ENCODE measurements at places on chromosomes 2 and 18.

DNA sequence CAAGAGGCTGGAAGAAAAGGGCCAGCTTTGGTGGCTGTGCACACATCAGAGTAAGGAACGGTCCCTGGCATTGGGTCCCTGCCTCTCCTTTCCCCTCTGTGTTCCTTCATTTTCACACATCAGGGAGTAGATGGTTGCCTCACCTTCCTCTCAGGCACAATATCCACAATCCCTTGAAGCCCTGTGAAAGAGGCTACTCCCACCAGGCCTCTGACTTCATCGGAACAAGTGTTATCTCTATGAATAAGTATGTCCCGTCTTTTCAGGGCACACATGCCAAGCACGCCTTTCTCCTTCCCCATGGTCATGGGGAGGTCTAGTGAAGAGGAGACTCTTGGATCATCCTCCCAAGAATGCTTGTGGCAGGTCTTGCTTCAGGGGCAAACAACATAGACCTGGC is 61.2 kb upstream of the LMAN1 start:
- DNase-seq = no peak

DNA sequence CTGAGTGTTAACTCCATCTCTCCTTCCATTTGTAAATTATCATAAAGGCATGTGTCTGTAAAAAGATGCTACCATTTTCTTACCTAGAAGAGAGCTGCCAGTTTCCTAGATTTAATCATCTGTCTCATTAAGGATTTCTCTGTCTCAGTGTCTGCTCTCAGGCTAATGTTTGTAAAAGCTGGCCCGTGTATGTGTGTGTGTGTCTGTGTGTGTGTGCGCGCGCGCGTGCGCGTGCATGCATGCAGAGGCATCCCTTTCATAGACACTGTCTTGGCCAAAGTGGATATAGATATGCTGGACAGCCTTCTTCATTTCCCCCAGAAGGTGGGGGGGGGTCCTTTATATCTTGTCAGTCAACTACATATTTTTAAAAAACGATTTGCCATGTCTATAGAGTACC is 18.9 kb downstream of the MGAT5 start:
- DNase-seq = no peak

- DNase-seq = no peak
These were observed 3.8 kb downstream of the GBX2 start for GRCh38 chr2:236164201-236164924.

DNA sequence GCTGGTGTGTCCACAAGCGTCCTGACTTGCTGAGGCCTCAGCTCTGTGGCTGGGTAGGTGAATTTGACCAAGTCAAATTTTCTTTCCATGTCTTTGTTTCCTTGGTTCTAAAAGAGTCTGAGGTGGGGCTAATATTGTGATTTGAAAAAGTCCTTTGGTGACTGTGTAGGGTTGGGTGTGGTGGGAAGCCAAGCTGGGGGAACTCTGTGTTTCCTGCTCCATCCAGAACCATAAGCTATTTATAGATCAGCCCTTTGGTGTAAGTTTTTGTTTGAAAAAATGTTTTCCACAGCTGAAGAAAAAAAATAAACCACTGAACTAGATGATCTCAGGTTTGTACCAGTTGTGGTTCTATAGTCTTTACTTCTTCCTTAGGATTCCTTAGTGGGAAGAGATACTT is 462.7 kb downstream of the TGIF1 start:
- no peak for DNase-seq

DNA sequence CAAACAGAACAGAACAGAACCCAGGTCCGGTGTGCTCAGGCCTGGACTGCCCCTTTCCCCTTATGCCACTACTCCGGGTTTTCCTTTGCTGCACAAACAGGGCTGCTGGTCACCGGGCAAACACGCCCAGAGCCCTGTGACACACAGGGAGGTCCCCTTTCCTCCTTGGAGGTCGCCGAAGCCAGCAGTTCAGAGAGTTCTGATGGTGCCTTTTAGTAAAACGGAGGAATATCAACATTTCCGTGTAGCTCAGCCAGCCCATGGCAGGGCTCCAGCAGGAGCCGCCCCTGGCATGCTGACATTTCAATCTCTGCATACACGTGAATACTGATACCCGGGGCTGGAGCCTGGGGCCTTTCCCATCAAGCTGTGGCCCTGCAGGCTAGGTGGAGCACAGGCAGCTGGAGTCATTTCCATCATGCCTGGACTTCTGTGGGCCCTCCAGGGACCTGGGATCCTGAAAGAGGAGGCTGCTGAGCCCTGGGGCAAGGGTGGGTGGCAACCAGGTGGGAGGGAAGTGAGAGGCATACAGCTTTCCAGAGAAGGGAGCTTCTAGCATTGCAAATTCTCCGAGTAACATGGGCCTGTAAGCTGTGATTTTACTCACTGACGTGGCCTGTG is 91.4 kb upstream of the PXDN start:
- DNase-seq = no peak

- DNase-seq = no peak
These were observed 98.0 kb downstream of the STPG4 start for GRCh38 chr2:47056868-47057686.

DNA sequence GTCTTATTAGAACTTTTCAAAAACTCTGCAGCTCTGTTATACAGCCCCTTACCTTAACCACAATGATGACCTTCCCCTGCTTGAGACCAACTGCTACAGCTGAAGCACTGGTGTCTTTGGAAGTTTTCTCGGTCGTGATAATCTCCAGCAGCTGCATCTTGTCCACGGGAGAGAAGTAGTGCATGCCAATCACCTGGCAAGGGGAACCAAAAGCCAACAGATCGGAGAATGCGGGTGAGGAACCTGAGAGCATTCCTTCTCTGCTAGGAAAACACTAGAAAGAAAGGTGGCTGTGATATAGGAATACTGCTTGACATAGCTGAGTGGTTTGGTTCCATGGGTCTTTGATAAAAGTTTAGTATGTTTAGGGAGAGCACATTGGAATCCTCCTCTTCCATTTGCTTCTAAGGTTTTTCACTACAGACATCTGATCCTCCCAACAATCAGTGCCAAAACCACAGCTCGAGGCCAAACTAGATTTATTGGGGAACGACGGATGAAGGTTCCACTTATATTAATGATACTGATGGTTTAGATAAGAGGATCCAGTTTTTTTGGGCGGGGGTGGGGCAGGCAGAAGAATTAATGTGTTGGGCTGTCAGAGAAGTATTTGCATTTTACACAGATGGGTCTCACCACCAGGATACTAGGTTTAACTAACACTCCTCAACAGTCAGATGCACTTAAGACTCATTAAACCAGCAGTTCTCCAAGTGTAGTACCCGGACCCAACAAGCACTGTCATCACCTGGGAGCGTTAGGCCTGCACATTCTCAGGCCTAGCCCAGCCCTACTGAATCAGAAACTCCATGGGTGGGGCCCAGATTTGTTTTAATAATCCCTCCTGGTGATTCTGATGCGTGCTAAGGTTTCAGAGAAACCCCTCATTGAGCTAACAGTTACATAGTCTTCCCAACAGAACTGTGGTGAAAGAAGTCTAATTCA is 22.4 kb downstream of the GAREM2 start:
- DNase-seq = no peak

- no peak for DNase-seq
These were observed 223.0 kb downstream of the NBAS start for GRCh38 chr2:15337996-15338666.

DNA sequence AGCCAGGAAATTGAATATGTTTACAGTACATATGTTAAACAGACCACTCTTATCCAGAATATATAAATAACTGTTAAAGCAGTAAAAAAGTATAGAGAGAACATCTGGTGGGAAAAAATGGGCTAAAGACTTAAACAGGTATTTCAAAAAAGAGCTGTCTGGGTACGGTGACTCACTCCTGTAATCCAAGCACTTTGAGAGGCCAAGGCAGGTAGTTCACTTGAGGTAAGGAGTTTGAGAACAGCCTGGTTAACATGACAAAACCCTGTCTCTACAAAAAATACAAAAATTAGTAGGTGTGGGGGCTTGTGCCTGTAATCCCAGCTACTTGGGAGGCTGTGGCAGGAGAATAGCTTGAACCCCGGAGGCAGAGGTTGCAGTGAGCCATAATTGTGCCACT is 171.4 kb upstream of the FSIP2 start:
- DNase-seq = no peak

DNA sequence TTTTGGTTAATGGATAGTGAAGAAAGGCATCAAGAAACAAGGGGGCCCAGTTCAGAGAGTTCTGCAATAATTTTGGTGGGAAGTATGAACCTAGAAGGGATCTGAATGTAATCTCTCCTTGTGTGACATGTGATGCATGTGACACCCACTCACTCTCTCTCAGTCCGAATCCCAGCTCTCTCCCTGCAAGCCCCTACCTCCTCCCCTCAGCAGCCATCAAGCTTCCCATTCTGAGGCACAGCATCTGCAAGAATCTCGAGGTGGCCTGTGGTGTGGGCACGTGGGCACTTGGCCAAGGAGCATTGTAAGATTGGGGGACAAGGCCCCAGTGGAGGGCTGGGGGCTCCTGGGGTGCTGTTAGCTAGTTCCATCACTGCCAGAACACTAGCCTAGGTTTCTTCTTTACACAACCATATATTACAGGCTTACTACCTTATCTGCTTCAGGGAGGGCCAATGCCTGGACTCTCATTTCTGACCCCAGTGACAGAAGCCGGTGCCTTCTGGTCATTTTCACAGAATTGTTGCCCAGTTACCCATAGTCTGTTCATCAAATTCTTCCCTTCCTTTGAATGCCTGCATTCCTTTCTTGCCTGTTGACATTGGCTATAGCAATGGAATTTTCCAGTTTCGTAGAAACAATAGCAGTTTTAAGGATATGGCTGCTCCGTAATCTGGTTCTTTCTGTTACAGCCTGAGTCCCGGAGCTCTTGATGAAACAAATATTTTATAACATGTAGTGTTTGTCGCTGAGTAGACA is 13.3 kb upstream of the LCLAT1 start:
- no peak for DNase-seq

- no peak for DNase-seq
These were observed 138.9 kb downstream of the HNMT start for GRCh38 chr2:138103156-138103555.

GRCh38 chr2:37623971-37624900 is 47.2 kb downstream of the CDC42EP3 start:
- DNase-seq = no peak

GRCh38 chr2:181814057-181814491 is 77.5 kb upstream of the ITPRID2 start:
- DNase-seq = no peak

- DNase-seq = no peak
These were observed 11.8 kb upstream of the TWSG1 start for GRCh38 chr18:9322744-9323143.

- no peak for DNase-seq
These were observed 7.8 kb downstream of the ZNF892 start for GRCh38 chr2:95215018-95215612.

- DNase-seq = no peak
These were observed 1044.5 kb upstream of the POU3F3 start for GRCh38 chr2:103809415-103809814.

GRCh38 chr2:209960045-209960444 is 42.4 kb upstream of the RPE start:
- DNase-seq = no peak

GRCh38 chr2:210517264-210517663 is 39.1 kb upstream of the CPS1 start:
- no peak for DNase-seq

DNA sequence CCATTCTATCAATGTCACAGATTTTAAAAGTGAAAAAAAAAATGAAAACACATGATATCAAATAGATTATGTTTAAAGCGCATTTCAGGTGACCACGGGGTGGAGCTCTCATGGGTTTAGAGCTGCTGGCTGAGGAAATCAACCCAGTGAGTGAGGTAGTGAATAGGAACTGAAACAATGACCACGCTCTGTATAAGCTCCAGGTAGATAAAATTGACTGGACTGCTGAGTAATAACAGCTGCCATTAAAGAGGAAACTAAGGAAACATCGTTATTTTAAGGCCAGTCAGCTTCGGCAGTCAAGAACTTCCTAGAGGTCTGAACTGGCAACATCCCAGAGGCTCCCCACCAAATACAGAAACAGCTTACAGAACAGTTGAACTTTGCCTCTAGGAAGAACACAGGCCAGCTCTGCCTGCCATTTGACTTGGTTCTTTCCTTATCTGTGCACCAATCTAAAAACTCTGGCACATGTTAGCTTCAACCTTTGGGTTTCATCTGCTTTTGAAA is 185.9 kb downstream of the PDE1A start:
- DNase-seq = no peak

DNA sequence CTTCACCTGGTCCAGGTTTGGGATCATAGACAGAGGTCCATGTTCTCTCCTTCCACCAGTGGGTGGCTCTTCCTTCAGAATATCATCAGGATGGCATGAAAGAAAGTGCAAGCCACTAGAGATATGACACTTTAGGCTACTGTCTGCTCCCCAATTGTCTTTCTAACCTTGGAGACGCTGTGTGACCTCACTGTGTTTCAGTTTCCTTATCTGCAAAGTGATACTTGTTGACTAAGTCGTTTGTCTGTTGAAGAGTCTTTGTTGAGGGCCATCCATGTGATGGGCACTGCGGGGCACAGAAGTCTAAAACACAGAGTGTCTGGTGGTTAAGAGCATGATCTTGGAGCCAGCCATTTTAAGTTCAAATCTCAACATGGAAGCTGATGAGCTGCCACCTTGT is 259.9 kb upstream of the THSD7B start:
- DNase-seq = no peak

DNA sequence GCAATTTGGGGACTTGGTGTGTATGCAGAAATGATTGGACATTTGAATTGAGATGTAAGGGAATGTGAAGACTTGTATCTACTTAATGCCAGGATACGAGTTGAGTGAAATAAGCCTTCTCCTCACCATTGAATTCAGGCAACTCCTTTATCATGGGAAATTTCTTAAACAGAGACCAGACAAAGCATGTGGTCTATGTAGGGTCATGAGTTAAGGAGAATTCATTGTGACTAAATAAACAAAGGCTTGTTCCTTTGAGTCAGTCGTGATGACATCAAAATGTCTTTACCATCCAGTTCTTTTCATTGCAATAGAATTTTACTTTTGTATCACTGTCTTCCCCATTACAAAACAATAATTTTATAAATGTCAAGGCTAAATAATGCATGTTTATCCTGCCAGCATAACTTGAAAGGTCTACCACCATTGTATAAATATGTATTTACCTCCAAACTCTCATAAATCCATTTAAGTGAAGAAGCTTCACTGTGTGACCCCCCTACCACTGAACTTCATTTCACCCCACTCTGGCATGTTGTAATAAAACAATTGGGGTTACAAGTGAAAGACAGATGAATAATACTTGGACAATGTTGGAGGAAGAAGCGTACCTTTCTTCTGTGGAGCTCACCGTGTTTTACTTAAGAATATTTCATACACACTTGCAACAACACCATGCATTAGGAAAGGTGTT is 149.4 kb downstream of the EPHA4 start:
- DNase-seq = no peak

DNA sequence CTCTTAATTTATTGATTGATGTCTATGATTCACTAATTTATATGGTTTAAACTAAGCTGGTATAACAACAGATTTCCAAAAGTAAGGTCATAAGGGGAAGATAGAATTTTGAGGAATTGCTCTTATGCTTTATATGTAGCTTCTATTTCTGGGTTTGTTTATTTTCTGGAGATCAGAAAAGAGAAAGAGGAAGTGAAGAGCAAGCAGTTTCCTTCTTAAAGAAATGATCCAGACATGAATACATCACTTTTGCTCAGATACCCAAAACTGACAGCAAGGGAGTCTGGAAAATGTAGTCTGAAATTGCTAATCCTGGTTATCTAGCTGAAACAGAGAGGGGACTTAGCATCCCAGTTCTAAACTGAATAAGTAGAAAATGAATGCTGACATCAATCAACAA is 912.5 kb upstream of the CRIM1 start:
- no peak for DNase-seq

GRCh38 chr2:109721626-109722025 is 72.5 kb upstream of the RGPD5 start:
- no peak for DNase-seq
